ENCODE measurements at places on chromosomes 7 and 10.

DNA sequence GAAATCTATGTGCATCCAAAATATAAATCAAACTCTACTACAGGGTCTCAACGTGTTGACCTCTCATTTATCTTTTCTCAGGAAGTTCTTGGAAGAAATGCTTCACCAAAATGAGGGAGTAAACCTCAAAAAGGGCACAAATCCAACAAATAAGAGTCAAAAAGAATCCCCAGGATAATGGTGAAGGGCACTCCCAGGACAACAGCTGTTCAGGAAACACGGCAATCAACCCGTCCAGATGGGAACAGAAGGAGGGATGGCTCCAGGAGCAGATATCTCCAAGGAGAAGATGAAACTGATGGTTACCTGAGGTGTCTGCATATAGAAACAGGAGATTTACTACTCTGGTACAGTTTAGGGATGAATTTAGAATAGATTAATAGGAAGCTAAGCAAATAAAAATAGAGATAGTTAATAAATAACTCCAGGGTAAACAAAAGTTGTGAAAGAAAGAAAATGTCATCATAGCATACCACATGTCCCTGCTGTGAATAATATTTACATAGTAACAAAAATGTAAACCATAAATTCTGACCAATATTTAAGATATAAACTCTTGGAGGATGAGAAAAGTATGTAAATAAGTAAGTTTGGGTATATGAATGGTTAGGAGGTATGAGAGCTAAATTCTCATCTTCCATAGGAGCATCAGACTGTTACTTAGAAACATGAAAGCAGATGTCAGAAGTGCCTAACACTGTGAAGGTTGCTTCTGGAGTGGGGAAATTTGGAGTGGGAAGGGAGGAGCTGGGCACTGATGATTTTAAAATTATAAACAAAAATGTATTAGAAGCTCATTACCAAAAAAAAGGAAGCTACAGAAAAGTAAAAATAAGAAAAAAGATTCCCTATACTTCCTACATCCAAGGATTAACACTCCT lies 237.5 kb upstream of the HPS1 start:
- DNase-seq, result no peak

- DNase-seq, result no peak
Observed at GRCh38 chr7:151551820-151552219, 32.1 kb upstream of the RHEB start.

GRCh38 chr7:69832356-69832755 lies 234.1 kb downstream of the AUTS2 start:
- peak; percentile 51 for DNase-seq

DNA sequence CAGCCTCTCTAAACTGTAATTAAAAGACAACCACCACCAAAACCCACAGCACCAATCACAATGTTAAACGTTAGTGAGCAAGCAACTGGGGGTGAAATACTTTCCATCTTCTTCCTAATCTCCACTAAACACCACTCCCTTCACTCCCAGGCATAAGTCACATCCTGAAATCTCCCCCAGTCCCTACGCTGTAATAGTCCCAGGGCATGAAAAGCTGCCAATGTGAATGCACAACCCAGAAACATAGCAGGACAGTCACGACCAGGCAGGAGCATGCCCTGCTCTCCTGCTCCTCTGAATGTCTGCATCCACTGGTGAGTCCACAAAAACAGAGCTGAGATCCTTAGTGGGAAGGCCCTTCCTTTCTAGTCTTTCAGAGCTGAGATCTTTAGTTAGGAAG lies 288.9 kb downstream of the PARD3 start:
- peak; percentile 26 for DNase-seq

- no peak for DNase-seq
Observed at GRCh38 chr10:34667177-34667576, 147.9 kb downstream of the PARD3 start.

GRCh38 chr10:490891-491571 lies 198.4 kb downstream of the DIP2C start:
- peak; percentile 58 for DNase-seq

DNA sequence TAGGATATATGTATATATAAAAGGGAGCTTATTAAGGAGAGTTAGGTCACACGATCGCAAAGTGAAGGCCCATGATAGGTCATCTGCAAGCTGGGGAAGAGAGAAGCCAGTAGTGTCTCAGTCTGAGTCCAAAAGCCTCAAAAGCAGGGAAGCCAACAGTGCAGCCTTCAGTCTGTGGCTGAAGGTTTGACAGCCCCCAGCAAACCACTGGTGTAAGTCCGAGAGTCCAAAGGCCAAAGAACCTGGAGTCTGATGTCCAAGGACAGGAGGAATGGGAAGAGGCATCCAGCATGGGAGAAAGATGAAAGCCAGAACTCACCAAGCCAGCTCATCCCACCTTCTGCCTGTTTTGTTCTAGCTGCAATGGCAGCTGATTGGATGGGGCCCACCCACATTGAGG lies 88.9 kb upstream of the TBX20 start:
- no peak for DNase-seq

- no peak for DNase-seq
Observed at GRCh38 chr10:117617086-117617485, 74.5 kb downstream of the EMX2 start.

DNA sequence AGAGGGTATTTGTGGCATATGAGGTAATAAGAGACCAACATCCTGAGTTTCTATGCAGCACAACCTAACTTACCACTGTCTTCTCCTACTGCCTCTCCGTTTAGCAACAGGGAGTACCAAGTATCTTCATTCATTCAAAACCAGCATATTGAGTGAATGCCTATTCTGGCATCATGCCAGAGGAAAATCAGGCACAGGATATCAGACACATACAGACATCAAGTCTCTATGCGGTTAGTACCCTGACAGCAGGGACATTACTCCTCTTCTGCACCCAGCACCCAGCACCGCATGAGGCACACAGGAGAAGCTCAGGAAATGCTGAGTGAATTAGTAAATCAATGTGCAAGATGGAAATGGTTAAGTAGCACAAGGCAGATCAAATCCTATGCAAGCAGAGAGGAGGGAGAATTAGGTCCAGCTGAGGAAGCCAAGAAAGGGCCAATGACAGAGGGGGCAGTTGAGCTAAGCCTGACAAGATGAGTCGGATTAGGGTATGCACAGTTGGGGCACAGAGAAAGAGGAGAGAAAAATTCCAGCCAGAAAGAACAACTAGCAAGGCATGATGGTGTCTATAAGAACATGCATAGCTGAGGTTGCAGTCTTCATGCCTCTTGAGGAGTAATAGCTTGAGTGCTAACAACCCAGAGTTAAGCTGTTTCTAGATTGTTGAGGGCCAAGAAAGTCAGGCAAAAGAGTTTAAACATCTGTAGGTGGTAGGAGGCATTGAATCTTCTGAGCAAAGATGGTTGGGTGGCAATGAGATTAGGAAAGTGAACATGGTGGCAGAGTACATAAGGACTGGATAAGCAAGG lies 146.0 kb downstream of the PLXNA4 start:
- no peak for DNase-seq
